ENCODE measurements at places on chromosomes 11 and 22. TPM values are rescaled to one million over a fixed set of nuclear protein-coding genes. Genes with fewer than 3 reads are reported as not detected.

TRIM6 gene
- total RNA-seq: 2.0 TPM

APOL6 gene
- total RNA-seq: 8.7 TPM

GRCh38 chr11:128610721-128611617 is 23.6 kb upstream of the ETS1 start:
- no peak for DNase-seq

DNA sequence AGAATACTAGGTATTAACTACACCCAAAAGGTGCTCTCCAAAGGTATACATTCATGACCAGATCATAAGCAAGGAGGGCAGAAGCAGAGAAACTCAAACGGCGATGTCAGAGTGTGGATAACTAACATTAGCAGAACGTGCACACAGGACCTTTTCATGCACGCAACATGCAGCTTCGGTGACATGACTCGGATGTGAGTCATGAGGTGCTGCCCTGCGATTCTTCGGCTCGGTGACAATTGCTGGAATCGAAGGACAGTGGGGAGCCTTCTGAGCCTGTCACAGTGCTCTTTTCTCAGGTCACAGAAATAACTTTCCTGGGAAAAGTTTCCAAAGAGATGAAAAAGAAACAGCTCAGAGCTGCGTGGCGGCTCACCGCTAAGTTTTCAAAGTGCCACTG is 418.5 kb upstream of the SYN3 start:
- no peak for DNase-seq

- no peak for DNase-seq
Measured at GRCh38 chr22:36585841-36586240, 56.9 kb upstream of the EIF3D start.

DNA sequence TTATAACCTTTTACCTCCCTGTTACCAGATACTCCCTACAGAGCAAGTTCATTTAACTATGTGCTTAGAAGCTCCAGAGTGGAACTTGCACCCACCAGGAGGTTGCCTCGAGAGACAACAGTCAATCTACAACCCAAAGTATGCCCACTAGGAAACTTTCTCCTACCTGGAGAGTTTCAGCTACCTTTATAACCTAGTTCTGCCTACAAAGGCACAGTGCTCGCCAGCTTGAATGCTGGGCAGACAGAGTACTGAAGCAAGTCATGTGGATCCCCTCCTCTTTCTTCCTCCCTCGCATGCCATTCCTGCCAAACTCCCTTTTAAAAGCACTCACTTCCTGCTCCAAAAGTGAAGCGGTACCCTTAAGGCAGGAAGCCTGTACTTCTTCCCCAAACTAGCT is 258.9 kb downstream of the SWAP70 start:
- no peak for DNase-seq

GRCh38 chr11:66971488-66971887 is 3.6 kb upstream of the C11orf86 start:
- DNase-seq: no peak
